ENCODE measurements at places on chromosomes 2 and 18. TPM values are rescaled to one million over a fixed set of nuclear protein-coding genes. Genes with fewer than 3 reads are reported as not detected.
A peak's percentile ranks its signal among the peaks of the same experiment; 100 is the strongest.

Gene BCL11A
- total RNA-seq = 4.4 TPM

DNA sequence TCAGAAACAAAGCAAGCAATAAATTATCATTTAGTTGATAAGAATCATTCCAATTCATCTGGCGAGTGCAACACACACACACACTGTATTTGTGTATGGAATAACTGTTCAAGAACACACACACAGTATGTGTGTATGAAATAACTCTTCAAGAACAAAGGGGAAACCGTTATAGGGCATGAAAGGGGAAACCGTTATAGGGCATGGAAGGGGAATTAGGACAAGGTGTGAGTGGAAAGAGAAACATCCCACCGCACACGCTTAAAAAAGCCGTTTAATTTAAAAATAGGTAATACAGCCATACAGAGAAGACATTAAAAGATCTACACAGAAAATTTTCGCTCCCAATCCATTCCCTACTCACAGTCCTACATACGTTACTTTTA lies 607 bp upstream of the TSN start:
- DNase-seq = no peak

- no peak for DNase-seq
These were observed 452.7 kb upstream of the KLHL29 start for GRCh38 chr2:22932288-22932687.

Gene C2orf76
- total RNA-seq = 9.3 TPM

DNA sequence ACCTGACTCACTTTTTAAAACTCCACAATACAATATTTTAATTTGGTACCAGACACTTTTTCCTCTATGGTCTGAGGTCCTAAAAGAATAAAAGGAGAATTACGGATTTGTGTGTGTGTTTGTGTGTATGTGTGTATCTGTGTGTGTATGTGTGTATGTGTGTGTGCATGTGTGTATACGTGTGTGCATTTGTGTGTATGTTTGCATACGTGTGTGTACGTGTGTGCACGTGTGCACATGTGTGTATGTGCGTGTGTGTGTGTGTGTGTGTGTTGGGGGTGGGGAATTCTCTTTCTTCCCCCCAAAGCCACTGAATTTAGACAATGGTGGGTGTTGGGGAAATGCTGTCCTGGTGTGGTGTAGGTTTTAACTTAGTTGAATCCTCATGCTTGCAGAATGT lies 807.7 kb upstream of the SALL3 start:
- no peak for DNase-seq

Gene INHBB
- total RNA-seq = 0.87 TPM

- DNase-seq = peak; percentile 44
These were observed at the start of gene WDSUB1 for GRCh38 chr2:159285929-159286708. Gene WDSUB1, minus strand, starts transcription at chr2:159286703. Its CDS starts 3,634 bp downstream, at chr2:159283069.

Gene TMEM178A
- total RNA-seq = 2.8 TPM

Gene C18orf54
- total RNA-seq = 12.9 TPM

Gene COPS8
- 110 TPM for total RNA-seq

- no peak for DNase-seq
These were observed 25.6 kb upstream of the FAM124B start for GRCh38 chr2:224427471-224427870.

- DNase-seq = no peak
These were observed 23.7 kb upstream of the IMPA2 start for GRCh38 chr18:11957636-11958035.

DNA sequence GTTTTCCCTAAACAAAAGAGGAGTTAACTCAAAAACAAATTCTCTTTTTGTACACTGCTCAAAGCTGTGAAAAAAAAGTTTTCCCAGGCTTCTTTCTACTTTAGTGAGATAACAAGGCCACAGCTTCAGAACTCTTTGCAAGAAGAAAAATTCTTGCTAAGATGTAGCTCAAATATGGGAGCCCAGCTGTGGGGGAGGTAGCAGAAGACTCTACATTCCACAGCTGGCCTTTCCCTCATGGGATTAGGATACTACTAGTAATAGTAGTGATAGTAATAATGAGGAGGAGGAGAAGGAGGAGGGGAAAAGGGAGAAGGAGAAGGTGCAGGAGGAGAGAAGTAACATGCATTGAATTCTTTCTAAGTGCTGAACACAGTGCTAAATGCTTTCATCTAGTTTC lies 19.2 kb upstream of the CERS6 start:
- DNase-seq = no peak

DNA sequence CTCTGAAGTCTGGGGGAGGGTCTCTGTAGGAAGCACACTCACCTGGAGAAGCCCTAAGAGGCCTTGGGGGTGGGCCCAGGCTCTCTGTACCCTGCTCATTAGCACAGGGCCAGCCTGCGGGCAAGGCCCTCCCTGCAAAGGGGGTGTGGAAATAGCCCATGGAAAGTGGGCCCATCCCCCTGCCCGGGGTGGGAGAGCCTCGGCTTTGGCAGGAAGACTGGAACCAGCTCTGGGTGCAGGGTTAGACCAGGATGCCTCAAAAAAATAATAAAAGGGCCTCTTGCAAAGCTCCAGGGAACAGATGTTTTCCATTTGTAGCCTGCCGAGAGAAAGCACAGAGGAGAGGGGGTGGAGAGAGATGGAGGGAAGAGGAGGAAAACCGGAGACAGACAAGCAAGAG lies 98.7 kb downstream of the STPG4 start:
- DNase-seq = no peak

DNA sequence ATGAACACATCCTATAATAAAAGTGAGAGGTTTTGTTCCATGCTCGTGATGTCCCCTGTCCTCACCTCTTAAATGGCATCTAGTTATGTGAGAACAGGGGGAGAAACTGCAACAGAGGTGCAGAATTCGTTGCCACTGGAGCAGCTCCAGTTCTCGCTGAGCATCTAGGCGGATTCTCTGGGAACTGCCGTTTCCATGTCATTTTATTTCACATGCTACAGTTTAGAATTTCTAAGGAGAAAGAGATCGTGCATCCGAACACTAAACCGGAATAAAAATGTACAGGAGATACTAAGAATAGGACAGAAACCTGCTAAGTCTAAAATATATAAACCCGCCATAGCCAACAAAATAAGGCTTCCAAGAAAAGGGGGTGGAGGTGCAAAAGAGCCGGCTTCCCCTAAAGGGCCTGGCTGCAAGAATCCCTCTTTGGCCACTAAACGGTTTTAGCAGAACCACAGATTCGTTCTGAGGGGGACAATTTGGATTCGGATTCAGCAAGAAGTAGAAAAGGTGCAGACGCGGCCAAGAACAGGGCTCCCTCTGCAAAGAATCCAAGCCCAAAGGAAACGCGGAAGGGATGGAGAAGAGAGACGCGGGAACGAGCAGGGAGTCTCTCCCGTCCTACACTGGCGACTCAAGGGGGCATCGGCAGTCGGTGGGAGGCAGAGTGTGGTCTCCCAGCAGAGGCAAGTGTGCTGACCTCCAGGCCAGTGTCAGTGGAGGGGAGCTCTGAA lies 1.3 kb downstream of the TMEM163 start:
- no peak for DNase-seq

DNA sequence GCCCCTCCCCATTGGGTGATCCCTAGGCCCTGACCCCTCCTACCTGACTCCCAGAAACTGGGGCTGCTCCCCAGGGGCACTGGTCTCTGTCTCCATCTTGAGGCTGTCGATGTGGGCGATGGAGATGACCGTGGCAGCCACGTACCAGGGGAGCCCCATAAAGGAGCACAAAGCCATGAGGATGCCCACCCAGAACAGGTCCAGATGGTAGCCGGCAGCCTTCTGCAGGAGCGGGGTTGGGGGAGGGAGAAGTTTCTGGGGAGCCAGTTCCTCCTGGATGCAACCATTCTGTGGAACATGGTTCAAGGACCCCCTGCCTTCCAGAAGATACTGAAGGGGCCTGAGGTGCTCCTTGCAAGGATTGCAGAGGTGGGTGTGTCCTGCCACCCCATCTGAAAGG lies 34.0 kb downstream of the MTHFD2 start:
- DNase-seq = no peak

GRCh38 chr18:71707985-71708500 lies 836.1 kb downstream of the CBLN2 start:
- no peak for DNase-seq

- DNase-seq = no peak
These were observed 939 bp downstream of the DOCK10 start for GRCh38 chr2:225041207-225041850.

Gene TTC32
- 6.5 TPM for total RNA-seq

Gene SERPINB5
- total RNA-seq = 0.17 TPM

Gene UGT1A10
- not detected for total RNA-seq

DNA sequence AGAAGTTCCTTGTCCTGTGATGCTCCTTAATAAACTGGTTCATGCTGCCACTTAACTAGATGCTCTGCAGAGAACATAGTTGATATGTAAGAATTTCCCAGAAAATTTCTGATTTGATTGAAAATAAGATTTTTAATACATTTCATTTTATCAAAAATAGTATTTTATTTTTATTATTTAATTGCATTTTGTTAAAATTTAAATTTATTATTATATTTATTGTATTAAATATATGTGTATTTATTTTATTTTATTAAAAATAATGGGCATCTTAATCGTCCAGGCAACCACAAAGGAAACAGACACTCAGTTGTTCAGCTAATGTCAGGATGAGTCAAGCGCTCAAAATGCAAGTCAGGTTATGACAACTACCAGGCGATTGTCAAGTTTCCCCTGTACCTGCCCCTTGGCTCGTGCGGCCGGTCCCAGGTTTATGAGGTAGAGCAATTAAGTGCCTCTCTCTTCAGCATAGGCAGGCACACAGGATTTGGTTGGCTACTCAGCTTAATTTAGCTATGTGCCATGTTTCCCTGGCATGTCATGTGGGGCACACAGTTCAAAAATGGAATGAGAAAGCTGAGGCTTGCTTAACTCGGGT lies 361.2 kb downstream of the RND3 start:
- peak; percentile 61 for DNase-seq

DNA sequence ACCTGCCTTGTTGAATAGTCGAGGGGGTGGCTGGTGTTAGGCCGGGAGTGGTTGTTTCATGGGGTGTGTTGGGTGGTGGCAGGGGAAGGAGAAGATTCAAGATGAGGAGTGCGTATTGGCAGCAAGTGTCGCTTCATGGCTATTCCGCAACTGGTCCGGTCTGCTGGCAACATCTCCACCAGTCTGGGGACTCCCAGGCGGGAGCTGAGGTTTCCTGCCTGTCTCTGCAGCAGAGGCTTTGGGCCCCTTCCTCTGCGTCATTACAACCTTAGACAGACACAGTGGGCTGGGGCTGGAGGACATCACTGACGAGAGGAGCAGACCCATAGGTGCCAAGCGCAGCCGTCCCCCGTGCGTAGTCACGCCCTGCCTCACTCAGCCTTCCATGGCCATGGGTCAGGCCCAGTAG lies 64.0 kb upstream of the MCFD2 start:
- DNase-seq = no peak

GRCh38 chr18:13288509-13289133 lies 70.1 kb downstream of the LDLRAD4 start:
- no peak for DNase-seq

DNA sequence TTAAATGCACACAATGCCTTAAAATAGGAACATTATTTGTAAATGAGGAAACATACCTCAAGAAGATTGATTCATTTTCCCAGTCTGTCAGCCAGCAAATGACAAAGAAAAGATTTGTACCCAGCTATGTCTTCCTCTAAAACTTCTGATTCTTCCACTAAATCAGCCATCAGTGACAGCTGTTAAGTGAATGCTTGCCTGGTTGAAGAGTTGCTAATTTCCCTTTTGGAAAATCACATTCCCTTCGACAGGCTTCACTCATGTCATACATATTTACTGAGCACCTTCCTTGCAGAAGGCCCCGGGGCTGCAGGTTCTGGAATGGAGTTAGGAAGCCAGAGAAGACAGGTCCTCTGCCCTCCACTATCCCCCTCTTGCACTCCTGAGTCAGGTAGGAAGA lies 112.0 kb upstream of the SLC66A3 start:
- DNase-seq = no peak

DNA sequence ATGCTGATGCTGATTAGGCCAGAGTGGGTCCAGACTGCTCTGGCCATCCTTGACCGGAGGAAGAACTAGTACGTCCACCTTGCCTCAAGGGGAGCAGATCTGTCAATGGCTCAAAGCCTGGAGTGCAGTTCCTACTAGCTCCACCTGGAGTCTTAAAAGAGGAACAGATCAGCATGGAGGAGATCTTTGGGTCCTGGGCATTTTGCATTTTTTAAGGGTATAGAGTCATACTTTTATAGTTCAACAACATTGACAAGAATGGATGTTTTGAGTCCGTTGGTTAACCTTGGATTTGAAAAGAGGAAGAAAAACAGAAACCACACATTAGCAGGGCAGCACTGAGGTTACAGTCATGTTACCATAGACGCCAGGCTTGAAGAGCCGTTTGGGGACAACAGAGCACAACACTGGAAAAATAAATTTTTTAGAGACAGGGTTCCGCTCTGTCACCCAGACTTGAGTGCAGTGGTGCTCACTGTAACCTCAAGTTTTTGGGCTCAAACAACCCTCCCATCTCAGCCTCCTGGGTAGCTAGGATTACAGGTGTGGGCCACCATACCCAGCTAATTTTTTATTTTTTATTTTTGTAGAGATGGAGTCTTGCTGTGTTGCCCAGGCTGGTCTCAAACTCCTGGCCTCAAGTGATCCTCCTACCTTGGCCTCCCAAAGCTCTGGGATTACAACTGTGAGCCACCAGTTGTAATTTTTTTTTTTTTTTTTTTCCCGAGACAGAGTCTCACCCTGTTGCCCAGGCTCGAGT lies 78.5 kb downstream of the PRKCE start:
- DNase-seq = no peak

Gene TMEM214
- total RNA-seq = 11.2 TPM

DNA sequence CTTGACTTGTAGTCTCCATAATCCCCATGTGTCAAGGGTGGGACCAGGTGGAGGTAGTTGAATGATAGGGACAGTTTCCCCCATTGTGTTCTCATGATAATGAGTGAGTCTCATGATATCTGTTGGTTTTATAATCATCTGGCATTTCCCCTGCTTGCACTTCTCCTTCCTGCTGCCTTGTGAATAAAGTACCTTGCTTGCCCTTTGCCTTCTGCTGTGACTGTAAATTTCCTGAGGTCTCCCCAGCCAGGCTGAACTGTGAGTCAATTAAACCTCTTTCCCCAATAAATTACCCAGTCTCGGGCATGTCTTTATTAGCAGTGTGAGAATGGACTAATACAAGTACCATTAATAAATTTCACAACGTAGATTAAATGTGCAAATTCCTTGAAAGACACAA lies 102.3 kb upstream of the EPB41L5 start:
- no peak for DNase-seq

DNA sequence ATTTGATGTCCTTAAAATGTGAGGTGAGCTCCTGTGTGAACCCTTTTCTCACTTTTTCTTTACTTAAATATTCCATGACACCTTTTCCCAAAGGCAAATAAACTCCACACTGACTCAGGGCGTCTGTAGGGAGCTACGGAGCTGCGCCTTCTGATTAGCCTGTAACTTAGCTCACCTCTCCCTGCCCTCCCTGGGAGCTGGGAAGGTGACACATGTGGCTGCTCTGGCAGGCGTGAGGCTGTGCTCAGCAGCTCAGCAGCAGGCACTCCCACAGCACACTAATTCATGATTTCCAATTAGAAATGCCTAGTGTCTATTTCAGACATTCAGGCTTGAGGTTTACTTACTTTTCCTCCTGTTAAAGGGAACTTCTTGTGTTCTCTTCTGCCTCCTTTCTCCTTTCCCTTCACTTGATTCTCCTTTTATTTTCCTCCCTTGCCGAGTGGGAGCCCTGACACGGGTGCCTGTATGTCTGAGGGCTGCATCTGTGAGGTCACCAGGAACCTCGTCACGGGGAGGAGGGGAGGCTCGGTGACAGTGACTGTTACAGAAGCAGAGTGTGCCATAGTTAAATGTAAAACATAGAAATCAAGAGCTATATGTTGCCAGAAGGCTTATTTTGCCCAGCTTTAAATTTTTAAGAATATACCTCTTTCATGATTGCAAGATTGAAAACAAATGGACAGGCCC lies 437.1 kb downstream of the DCDC2C start:
- DNase-seq = no peak

Measured in epithelial cell of proximal tubule (primary cell).